Activated T-cell treated with anti-CD3 and anti-CD28 coated beads, Interleukin-2, amount 50 U/mL, for 48 hours (primary cell): ENCODE measurements at places on chromosomes 5 and 9.
A peak's percentile ranks its signal among the peaks of the same experiment; 100 is the strongest.

GRCh38 chr5:138870611-138871010 lies 4.5 kb downstream of the LRRTM2 start:
- no peak for DNase-seq

- peak; percentile 73 for DNase-seq
Observed at GRCh38 chr9:134025606-134026541, 593 bp downstream of the BRD3OS start.

DNA sequence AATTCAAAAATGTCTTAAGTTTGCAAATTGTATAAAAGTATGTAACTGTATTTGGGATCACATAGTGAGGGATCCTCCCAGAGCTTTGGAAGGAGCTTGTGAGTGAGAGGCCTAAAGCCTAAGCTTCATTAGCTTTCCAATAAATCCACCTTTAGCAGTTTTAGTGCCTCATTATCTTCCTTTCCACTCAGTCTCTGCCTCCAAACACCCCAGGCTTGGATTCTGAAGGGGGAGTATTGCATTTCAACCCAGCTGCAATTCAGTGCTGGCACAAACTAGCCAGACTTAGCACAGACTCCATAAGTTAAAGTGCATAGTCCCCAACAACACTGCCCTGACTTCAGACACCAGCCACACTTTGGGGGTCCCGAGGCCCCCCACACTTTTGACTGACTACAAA lies 113.5 kb downstream of the SMARCA2 start:
- DNase-seq: no peak

- DNase-seq: no peak
Observed at GRCh38 chr5:177179431-177179830, 45.9 kb downstream of the NSD1 start.

- DNase-seq: no peak
Observed at GRCh38 chr9:87433853-87434252, 63.8 kb upstream of the DAPK1 start.

GRCh38 chr5:55711507-55712022 lies 559 bp downstream of the SLC38A9 start:
- no peak for DNase-seq

DNA sequence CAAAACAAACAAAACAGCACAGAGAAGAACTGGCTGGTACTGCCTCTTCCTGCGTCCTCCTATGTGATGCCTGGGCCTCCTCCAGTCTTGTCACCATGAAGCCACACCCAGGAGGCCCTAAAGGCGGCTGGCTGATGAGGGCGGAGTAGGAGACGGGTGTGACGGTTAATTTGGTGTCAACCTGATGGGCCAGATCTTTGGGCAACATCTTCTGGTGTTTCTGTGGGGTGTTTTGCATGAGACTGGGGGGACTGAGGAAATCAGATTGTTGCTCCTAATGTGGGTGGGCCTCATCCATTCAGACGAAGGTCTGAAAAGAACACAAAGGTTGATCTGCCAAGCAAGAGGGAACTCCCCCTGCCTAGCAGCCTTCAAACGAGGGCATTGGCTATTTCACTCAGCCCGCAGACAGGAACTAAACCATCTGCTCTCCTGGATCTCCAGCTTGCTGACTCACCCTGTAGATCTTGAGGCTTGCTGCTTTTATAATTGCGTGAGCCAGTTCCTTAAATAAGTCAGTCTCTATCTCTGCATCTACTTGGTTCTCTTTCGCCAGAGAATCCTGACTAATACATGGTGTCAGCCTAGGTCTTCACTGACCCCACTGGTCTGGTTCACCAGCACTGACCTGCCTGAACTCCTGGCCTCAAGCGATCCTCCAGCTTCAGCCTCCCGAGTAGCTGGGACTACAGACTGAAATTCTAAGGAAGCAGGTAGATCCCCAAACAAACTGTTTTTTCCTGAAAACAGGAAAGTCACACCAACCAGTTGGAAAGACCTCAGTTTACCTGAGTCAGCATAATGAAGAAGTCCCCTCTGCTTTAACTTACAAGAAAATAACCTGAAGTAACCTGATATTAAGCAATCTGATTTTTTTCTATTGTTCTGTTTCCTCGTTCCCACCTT lies 12.8 kb upstream of the ZFP62 start:
- no peak for DNase-seq

GRCh38 chr9:137458194-137459151 lies 661 bp downstream of the NSMF start:
- no peak for DNase-seq

DNA sequence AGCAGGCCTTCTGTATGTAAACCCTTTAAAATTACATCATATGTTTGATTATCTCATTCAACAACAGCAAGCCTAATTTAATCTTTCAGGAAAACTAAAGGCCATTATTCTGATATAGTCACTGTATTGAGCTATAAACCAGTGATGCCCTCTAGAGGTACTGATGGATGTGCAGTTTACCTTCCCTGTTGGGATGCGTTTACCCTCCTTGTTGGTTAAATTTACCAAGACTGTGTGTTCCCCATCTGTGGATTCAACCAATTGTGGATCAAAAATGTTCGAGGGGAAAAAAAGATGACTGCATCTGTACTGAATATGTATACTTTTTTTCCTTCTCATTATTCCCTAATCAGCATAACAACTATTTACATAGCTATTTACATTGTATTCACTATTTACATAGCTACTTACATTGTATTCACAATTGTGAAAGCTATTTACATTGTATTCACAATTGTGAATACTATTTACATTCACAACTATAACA lies 3.7 kb upstream of the BAAT start:
- DNase-seq: no peak

DNA sequence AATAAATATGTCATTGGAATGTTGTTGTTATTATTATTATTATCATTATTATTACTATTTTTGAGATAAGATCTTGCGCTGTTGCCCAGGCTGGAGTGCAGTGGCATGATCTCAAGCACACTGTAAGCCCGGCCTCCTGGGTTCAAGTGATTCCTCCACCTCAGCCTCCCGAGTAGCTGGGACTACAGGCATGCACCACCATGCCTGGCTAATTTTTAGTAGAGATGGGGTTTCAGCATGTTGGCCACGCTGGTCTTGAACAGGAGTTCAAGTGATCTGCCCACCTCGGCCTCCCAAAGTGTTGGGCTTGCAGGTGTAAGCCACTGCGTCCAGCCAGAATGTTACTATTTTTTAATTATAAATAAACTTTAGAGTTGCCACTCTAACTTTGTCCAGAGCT lies 14.4 kb downstream of the ZNF462 start:
- no peak for DNase-seq

GRCh38 chr9:94973451-94973941 lies 247.0 kb downstream of the AOPEP start:
- no peak for DNase-seq

GRCh38 chr9:135215571-135216161 lies 128.2 kb downstream of the OLFM1 start:
- DNase-seq: no peak

DNA sequence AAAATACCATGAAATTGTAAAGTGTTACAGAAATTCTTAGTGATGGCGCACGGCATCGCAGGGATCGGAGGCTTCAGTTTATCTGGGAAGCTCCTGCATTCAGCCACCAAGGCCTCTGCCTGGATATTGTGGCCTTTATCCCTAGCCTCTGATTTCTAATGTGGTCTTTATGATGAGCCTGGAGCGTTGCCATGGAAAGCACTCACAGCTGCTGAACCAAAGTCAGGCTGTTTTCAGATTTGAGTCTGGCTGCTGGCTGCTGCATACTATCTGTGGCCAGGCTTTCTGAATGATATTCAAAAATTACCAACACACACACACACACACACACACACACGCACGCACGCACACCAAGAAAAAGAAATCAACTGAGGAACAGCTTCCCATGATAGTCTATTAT lies 101.1 kb upstream of the ZNF366 start:
- no peak for DNase-seq

DNA sequence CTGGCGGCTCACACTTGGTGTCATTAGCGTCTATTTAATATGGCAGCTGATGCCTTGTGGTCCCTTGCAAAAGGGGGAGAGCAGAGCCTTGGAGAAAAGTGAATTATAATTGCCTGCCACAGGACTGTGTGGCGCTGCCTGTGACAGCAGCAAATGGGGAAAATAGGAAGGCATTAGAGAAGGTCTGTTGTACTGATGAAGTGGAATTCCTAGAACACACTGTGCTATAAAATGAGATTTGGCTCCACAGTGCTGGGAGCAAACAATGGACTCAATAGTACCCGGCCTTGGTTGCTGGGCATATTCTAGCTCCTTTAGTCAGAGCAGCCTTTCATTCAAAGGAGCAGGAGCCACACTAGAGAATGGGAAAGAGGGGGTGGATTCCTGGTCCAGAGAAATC lies 21.3 kb downstream of the SEMA6A start:
- no peak for DNase-seq
